ENCODE measurements at places on chromosomes 2 and 18.

DNA sequence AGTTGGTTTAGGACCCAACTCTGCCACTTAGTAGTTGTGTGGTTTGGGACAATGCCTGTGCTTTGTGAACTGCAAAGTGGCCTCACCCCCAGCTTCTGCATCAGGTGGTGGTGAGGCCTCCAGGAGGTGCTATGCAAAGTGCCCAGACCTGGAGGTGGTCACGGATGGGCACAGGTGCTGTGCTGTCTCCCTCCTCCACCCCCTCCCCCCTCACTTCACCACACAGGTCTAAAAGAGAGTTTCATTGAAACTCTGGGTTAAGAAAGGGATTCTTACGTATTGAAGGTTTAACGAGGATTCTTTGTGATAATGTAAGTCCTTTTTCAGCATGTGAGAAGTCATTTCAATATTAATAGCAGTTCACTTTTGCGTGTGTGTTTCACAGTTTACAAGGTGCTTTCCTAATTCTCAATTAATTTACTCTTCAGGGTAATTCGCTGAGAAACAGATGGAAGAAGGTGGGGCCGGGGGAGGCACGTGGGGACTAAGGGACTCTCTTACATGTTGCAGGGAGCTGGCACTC is 369.9 kb downstream of the LPIN1 start:
- no peak for DNase-seq

DNA sequence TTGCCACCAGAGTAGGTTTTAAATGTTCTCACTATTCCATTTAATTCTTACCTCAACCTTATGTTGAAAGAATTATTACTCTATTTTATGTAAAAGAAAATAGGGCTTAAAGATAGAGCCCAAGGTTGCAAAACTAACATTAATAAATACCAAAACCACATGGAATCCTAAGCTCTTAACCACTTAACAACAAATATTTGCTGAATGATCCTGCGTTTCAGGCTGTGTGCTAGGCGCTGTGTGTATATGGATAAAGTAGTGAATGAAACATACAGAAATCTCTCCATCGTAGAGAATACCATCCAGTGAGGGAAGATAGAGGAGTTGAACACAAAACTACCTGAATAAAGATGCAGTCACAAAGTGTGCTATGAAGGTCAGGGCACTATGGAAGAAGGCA is 485.1 kb downstream of the THSD7B start:
- DNase-seq: no peak

- no peak for DNase-seq
Measured at GRCh38 chr2:171180229-171180930, 19.7 kb upstream of the TLK1 start.

- DNase-seq: peak; percentile 9
Measured at GRCh38 chr18:32315881-32316280, 126.0 kb downstream of the MEP1B start.

- no peak for DNase-seq
Measured at GRCh38 chr2:27307545-27308358, 493 bp downstream of the UCN start.

DNA sequence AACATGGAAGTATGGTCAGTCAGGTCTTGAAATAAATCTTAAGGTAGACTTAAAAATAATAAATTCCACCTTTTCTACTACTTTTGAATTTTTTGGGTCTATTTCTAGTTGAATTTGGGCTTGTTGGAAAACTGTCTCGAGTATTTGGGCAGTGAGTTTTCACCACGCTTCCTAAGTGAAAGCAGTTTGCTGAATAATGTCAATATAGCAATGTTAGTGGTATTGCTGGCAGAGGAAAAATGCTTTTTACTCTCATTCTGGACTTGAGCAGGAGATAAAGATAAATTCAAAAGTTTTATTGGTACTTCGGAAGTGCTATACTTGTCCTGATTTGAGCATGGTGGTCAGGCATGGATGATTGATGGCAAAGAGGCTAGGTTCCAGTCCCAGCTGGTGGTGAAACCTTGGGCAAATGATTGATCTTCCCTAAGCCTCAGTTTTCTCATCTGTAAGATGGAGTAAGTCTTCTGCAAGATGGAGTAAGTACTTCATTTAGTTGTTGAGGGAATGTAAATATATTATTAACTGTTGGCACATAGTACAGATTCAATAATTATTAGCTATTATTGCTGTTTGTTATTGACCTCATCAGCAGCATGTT is 503.5 kb upstream of the ZEB2 start:
- DNase-seq: no peak

DNA sequence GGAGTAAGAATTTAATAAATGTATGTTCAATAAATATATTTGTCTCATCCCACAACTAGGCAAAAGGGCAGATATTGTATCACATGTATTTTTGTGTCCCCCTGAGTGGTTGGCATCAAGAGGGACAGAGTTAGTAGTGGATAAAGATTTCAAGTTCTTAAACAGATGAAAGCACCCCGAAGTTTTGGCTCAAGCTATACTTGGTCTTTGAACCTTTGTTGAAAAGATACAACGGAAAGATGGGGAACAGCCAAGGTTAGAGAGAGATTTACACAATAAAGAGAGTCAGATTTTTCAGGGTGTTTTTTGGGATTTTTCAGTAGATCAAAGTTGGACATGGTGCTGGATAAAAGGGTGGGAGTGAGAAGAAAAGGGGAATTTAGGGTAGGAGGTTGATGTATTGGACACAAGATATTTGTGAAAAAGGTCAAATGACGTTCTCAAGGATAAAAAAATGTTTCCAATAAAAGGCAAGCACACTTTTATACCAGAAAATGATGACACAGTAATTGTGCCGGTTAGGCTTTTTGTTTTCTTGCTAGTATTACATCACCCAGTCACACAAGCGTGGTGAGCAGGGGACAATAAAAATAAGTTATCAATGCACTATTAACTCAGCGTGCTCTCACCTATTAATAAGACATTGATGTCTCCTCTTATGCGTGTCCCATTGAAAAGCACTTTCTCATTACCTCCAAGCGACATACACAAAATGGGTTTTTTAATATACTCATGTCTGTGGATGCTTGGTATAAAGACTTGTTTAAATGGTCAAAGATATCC is 59.5 kb downstream of the MEP1B start:
- no peak for DNase-seq

- DNase-seq: no peak
Measured at GRCh38 chr2:205187731-205188130, 494.6 kb upstream of the NRP2 start.

GRCh38 chr2:105926960-105927678 is 182.4 kb downstream of the NCK2 start:
- DNase-seq: no peak

DNA sequence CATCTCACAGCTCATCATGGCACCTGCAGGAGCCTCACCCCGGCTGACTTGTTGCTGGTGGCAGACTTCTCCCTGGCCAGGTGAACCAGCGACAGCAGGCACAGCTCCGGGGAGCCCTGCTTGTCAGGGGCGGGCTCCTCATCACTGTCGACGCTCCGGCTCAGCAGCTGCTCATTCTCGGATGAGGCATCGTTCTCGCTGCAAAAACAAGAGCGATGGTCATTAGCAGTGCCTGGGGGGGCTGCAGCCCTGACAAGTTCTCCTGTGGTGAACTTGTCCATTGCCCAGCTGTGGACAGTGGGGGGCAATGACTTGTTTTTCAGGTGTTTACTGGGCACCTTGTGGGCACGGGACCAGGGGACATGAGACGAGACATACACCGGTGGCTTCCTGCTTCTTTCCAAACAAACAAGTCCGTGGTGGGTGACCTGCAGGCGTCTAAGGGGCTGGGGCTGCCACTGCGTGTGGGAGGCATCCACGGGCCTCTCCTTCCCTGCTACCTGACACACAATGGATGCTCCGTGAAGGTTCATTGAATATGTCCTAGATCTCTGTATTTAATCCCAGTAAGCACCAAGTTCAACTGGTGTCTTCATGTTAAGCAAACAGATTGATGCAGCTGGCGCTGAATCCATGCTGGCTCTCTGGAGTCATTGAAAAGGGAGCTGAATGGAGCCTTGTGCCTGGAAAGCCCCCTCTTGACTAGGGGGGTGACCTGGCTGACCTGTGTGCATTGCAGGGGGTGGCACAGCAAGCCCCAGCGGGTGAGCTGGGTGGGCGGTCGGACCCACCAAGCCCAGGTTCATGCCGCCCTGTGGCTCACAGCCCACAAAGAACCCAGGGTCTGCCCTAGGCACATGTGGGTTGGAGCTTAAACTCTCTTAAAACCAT is 81.0 kb downstream of the EDAR start:
- no peak for DNase-seq

DNA sequence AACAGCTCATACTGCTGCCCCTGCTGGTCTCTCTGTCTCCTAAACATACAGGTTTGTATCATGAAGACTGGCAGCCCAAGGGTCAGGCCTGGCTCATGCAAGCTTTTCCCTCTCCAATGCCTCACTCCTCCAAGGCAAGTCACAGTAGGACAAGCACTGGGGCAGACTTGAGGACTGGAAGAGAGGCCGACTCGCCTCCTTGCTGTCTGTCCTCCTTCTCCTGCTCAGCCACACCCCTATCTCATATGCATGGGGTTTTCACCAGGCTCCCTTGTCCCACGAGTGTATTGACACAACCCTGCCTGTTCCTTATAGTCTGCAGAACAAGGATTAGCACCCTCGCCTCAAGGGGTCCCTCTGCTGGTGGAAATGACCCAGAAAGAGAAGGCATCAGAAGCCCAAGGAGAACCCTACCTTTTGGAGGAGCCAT is 223.7 kb downstream of the SOX11 start:
- DNase-seq: no peak

DNA sequence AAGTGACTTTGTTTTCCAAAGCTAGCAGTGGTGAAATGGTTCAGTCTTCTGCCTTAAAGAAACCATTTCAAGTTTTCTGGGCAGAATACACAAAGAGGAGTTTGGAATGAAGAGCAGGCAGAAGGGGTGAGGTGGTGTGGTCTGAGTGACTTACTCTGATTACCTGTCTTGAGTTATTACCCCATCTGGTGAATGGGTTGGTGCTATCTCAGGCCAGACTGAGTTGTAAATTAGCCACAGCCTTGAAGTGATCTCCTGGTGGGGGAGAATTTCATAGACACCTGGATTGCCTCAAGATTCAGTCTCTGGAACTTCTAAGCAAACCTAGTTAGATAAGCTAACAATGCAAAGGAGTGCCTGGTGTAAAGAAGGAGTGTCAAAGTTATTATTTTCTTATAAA is 983.5 kb upstream of the NXPH2 start:
- DNase-seq: no peak

DNA sequence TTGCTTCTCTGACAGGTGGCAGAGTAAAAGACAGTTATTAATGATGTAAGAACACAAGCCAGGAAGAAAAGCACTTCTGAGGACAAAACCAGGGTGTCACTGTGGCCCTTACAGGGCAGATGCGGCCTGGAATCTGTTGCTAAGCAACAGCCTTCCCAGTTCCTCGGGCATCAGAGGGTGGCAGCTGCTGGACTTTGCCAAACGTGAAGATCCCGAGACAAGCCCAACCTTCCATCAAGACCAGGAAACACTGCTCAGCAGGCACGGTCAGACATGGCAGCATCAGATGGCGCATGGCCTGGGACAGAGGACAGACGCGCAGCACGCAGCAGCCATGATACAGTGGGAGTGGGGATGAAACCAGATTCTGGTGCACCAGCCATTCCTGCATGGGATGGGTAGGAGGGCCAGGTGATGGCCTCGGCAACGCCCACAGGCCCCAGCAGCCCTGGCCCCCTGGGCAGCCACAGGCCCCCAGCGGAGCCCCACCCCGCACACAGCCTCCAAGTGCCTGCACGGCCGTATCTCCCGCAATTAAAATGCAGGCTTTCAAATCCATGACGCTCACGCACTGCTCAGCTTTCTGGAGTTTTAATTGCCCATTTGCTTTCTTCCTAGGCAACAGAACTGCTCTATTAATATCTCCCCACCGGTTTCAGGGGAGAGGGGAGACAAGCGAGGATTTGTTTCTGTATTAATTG is 89.0 kb downstream of the EIPR1 start:
- no peak for DNase-seq

DNA sequence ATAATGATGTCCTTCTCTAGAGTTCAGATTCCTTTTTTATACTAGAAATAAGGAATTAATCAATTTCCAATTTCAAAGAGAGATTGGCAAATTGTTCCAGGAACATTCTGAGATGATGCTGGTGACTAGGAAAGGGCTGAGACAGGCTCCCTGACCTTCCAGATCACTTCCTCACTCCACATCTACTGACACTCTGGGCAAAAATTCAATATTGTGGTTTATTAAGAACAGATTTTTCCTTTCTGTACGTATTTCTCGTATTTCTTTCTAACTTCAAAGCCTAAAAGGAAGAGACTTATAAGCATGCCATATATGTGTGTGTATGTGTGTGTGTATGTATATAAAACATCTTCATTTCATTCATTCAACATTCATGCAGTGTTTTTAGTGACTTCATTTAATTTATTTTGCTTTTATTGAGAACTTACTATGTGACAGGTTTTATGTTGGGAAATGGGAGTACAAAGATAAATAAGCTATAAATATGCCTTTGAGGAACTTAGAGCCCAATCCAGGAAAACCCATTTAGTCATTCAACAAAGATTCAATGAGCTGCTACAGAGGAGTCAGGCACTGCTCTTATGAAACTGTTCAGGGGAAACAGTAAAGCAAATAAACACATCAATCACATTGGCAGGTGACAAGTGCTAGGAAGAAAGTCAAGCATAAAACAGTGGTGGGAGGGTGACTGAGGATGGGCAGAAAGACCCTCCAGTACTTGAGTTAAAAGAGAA is 137.9 kb downstream of the RDH14 start:
- DNase-seq: no peak

DNA sequence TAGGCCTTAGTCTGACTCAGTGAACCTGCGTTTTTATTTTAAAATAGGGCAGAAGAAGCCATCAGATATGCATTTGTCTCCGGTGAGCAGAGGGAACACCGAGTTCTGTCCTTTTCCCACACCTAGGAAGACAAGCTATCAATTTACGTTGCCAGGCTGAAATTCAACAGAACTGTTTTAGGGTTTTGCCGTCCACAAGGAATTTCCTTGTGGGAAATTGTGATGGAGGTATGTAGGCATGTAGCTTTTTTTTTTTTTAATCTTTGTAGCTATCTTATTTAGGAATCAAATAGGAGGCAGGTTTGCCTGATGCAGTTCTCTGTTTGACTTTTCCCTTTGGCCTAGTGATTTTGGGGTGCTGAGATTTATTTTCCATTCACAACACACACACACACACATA is 62.0 kb upstream of the ASAP2 start:
- no peak for DNase-seq

DNA sequence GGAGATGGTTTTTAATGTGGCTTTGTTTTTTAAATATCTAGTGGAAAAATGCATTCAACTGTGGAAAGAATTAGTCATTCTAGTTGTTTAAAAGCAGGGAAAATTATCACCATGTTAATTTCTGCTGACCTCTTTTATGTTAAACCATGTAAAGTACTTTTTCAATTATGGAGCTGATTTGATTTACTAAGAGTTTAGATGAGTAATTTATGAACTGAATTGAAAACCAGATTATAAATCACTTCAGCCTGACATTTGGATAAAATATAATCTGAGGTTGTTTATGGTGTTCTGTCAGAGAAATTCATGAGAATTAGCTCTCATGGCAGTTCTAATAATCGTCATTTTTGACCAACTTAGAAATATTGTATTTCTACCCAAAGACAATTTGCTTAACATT is 11.6 kb downstream of the ITGA4 start:
- DNase-seq: no peak

GRCh38 chr2:9284521-9285297 is 78.1 kb downstream of the ASAP2 start:
- no peak for DNase-seq

GRCh38 chr2:183250061-183250460 is 125.8 kb downstream of the NUP35 start:
- DNase-seq: no peak
